Naive thymus-derived CD8-positive, alpha-beta T cell (primary cell): ENCODE measurements at places on chromosomes 1 and 21.

- DNase-seq: no peak
Observed at GRCh38 chr1:66606362-66607065, 72.6 kb downstream of the SGIP1 start.

DNA sequence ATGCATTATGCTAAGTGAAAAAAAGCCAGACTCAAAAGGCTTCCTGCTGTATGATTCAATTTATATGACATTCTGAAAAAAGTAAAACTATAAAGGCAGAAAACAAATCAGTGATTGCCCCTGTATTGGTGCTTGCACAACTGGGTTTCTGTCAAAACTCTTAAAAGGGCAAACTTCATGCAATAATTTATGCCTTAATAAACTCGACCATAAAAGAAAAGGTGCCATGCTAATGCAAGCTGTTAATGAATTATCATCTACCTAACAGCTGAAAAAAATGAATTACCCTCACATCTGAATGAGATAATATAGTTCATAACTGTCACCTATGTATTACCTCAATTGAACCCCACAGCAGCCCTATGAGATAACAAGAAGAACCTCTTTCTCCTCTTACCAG lies 120.8 kb upstream of the ATP1A1 start:
- DNase-seq: no peak

GRCh38 chr1:51661081-51661518 lies 44.2 kb downstream of the OSBPL9 start:
- DNase-seq: no peak

DNA sequence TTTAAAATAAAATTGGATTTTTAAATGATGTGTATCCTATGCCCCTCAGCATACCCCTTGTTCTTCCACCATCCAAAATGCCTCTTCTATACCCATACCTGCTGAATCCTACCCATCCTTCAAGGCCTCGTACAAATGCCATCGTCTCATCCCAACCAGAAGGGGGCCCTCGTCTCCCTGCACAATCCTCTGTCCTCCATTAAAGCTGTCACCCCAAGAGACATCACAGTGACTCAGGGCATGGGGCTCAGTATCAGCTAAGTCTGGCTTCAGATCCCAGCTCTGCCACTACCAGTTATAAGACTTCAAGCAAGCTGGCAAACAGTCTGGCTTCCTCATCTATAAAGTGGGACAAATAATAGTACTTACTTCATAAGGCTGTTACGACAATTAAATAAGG lies 23.8 kb downstream of the IGFN1 start:
- no peak for DNase-seq

DNA sequence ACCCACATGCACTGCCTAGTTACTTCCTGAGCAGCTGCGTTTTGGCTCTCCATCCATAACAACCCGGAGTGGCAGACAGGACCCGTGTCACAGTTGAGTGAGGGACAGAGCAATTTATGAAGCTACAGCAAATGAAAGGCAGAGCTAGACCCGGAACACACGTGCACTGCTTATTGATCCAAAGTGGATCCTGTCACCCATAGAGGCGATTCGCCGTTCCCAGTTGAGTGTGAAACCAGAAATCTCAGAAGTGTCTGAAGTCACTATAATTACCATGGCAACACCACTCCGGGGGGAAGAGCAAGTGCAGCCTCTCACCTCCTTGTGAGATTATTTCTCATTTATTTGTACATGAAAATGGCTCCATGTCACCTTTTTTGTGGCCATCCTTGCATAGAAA lies 365.2 kb downstream of the DSCAM start:
- no peak for DNase-seq

GRCh38 chr21:36697060-36697850 lies 1.7 kb upstream of the SIM2 start:
- DNase-seq: no peak

- DNase-seq: no peak
Observed at GRCh38 chr21:32192291-32193097, 86.4 kb downstream of the MIS18A start.
